Amniotic epithelial cell (primary cell): ENCODE measurements at places on chromosomes 12 and 14.
A peak's percentile ranks its signal among the peaks of the same experiment; 100 is the strongest.

- no peak for DNase-seq
Observed at GRCh38 chr12:71970031-71970430, 31.4 kb downstream of the TPH2 start.

GRCh38 chr12:105451211-105451610 lies 120.7 kb downstream of the C12orf75 start:
- peak; percentile 88 for DNase-seq

DNA sequence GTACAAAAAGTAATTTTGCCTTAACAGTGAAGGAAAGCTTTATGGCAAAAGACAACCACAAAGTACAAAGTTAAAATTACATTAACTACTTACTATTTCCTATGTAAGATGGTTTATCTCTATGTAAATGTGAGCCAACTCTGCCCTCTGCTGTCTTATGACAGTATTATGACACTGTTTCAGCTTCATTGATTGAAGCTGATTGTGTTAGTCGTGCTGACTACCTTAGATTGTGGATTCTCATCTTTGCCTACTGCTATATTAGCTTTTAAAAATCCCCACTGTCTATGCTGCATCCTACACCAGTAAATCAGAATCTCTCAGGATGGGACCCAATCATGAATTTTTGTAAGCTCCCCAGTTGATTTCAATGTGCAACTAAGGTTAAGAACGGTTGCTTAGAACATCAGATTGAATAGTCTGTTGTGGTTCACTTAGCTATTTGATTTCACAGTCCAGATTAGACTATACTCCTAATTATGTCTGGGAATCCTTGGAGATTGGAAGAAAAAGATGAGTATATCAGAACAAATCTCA lies 12.2 kb upstream of the SPTB start:
- peak; percentile 70 for DNase-seq

DNA sequence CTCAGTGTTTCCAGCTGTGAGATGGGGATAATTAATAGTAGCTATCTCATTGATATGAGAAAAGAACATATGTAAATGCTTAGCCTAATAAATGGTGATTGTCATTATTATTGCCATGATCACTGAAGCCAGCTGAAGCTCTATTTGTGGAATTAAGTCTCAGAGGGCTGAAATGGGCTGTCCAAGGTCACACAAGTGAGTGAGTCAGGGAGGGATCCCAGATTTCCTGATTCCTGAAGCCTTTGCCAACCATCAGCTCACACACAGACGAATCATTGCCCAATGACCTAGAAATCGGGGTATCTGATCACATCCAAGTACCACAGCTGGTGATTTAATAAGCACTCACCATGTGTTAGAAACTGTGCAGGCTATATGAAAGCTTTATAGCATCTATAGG lies 21.6 kb upstream of the TMEM229B start:
- peak; percentile 70 for DNase-seq

DNA sequence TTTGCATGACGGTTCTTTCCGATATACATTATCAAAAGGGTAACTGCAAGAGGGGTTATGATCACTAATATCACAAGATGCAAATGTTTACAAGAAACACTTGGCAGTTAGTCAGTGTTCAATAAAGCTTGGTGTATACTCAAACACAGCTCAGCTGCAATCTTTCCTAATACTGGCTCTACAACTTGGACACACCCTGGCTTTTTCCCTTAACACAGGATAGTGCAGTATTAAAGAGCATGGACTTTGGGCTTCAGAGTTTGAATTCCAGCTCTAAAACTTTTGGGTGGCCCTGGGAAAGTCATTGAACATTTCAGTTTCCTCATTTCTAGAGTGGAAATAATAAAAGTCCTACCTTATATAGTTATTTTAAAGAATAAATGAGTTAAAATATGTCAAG lies 107.0 kb downstream of the HECTD4 start:
- no peak for DNase-seq

GRCh38 chr14:103700753-103701490 lies 14.3 kb downstream of the XRCC3 start:
- DNase-seq, result no peak

GRCh38 chr14:70009961-70010360 lies 130.7 kb downstream of the SMOC1 start:
- DNase-seq, result peak; percentile 2

DNA sequence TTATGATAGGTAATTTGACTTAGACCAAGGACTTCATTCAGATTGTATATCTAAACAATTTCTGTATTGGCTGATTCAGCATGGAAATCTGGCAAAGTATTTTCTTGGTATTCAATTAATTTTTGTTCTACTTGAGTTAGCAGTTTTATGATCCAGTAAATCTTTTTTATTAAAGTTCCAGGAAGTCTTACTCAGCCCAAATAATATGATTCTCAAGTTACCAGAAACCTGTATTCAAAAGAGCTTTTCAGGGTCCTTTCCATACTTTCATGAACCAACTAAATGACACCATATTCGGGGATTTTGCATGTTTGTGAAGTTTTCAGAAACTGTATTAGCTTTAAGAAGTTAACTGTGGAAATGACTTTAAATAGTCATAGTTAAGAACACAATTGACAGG lies 662.6 kb downstream of the LRFN5 start:
- no peak for DNase-seq

GRCh38 chr12:1199700-1200099 lies 208.7 kb downstream of the ERC1 start:
- DNase-seq, result no peak

- DNase-seq, result no peak
Observed at GRCh38 chr12:24775073-24775472, 173.8 kb downstream of the BCAT1 start.
